Right hindlimb (tissue), 1 donor: ENCODE measurements at places on chromosomes 2 and 18.

DNA sequence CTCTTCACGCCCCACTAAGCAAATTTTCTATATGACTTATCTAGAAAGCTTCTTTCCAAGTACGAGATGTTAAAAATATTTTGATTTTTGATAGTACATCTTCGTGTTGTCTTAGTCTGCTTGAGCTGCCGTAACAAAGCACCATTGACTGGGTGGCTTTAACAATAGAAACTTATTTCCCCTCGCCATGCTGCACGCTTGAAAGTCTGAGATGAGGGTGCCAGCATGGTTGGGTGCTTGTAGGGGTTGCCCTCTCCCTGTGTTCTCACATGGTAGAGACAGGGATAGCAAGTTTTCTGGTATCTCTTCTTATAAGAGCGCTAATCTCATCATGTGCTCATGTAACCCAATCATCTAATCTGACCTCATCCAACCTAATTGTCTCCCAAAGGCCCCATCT is 106.2 kb downstream of the TANC1 start:
- DNase-seq = no peak

GRCh38 chr2:43729491-43730174 is 44.2 kb upstream of the DYNC2LI1 start:
- no peak for DNase-seq

GRCh38 chr2:182824767-182825158 is 41.7 kb downstream of the FRZB start:
- no peak for DNase-seq

DNA sequence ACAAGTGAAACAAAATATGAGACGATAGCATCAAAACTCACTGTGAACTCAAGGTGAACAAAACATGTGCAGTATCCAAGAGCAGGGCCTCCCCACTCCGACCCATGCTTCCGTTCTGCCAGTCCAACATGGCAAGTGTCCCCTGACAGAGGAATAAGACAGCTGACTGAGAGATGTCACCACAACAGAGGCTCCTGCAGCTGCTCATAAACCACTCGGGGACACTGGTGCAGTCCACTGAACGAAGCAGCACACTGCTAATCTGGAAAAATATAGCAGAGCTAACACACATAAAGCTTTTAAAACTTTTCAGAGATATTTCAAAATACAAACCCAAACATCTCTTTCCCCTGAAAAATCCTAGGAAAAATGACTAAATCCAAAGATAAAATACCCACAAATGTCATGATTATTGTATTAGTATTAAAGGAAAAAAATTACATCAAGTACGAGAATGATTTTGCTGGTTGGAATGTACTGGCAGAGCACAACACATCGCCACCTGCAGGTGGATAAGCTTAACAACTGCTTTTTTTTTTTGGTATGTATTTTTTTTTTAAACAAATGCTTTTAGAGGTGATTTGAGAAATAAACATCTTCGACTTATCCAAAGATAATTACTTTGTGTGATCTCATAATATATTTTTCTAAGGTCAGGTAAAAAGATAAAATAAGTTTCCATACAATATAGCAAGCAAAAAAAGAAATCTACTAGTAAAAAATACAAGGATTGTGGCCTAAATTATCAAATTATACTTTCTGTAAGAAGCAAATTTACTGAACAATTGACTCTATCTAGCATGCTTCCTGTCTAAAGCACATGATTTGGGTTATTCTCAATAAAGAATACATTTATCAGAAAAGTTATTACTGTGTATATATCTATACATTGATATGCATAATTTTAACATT is 18.6 kb downstream of the THADA start:
- DNase-seq = peak; percentile 38

GRCh38 chr2:237497009-237497837 is 10.2 kb downstream of the MLPH start:
- DNase-seq = no peak
